SHP77 treated with DMSO at 0.1 percent for 48 hours (cell line): ENCODE measurements at places on chromosomes 5 and 9.

DNA sequence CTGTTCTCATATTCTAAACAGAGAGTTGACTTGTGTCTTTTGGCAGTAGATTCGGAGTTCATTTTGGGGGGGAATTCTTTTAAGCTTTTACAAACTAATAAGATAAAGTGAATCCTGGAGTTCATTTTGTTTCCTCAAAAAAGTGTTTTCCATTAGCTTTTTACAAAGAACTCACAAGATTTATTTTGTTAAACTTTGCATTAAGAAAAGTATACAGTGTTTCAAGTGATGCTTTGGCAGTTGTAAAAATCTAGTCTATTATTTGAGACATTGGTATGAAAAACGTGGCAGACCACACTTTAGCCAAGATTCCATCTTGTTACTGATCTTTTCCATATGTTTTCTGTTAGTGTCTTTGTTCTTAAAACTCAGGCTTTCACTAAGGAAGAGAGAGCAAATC is 1.2 kb upstream of the OMD start:
- no peak for DNase-seq

- DNase-seq: no peak
These were observed 1088.6 kb downstream of the MAT2B start for GRCh38 chr5:164593982-164594381.

GRCh38 chr5:83827111-83827557 is 106.5 kb upstream of the HAPLN1 start:
- no peak for DNase-seq

DNA sequence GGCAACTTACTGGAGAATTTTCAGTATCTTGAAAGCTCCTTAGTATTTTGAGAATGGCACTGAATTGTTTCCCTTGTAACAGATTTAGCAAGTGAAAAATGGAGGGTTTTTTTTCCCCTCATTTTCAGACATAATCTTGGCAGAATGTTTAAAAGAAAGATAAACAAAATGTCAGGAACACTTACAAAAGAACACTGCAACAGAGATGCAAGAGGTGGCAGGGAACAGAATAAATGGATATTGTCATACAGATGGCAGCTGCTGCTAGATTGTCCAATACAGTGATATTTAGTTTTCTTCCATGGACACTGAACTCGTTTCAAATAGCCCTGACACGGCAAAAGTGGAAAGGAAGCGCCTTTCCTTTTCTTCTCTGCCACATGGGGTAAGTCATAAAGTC is 76.9 kb upstream of the ZNF608 start:
- no peak for DNase-seq

GRCh38 chr5:72241346-72242003 is 78.6 kb downstream of the MRPS27 start:
- DNase-seq: no peak

GRCh38 chr5:43073597-43074546 is 33.8 kb upstream of the ANXA2R start:
- DNase-seq: peak; percentile 13
